IPS-NIHi11 (cell line): ENCODE measurements at places on chromosomes 3 and 15.

DNA sequence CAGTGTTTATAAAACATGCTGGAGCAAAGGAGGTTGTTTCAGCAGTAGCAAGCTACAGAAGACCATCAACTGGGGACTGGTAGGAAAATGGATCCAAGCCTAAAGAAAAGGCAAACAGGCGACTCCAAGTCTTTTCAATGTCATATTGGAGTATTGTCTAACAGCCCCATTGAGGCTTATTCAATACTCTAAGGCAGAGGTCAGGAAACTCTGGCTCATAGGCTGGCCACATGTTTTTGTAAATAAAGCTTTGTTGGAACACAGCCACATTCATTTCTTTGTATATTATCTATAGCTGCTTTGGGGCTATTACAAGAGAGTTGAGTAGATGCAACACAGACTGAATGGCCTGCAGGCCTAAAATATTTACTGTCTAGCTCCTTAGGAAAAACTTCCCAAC is 77.5 kb downstream of the RPL22L1 start:
- DNase-seq: no peak

GRCh38 chr3:40877631-40878463 is 321.5 kb upstream of the CTNNB1 start:
- no peak for DNase-seq

- DNase-seq: no peak
These were observed 230.6 kb downstream of the NEK10 start for GRCh38 chr3:27138562-27138961.

- DNase-seq: no peak
These were observed 64.9 kb downstream of the SLC7A14 start for GRCh38 chr3:170520996-170521395.

DNA sequence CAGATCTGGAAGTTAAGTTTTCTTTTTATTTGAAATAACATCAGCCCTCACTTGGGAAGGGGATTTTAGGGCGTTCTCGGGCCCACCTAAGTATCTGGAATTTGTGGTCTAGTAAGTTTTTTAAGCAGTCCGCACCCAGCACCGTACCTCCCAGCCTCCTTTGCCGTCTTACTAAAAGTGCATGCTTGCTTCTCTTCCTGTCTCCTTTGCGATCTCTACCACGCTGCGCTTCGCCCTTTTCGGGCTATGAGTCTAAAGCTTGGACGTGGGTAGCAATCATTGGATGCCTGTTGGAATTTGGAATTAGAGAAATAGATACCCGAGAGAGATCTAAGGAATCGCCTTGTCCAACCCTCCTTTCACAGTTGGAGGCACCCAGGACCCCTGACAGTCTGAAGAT is 1.1 kb downstream of the THSD4 start:
- DNase-seq: no peak

DNA sequence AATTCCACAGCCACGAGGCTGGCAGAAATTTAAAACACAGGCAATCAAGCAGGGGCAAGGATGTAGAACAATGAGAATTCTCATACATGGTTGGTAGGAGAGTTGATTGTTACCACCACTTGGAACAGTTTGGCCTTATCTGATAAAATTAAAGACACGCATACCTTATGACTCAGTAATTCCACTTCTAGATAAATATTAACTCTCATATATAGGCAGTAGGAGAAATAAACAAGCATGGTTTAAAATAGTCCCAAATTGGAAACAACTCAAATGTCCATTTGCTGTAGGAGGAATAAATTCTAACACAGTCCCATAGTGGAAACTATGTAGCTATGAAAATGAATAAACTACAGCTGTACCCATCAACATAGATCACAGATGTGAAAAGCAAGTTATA is 42.3 kb upstream of the USP3 start:
- DNase-seq: no peak

- no peak for DNase-seq
These were observed 37.4 kb downstream of the PRKCD start for GRCh38 chr3:53198256-53198977.

DNA sequence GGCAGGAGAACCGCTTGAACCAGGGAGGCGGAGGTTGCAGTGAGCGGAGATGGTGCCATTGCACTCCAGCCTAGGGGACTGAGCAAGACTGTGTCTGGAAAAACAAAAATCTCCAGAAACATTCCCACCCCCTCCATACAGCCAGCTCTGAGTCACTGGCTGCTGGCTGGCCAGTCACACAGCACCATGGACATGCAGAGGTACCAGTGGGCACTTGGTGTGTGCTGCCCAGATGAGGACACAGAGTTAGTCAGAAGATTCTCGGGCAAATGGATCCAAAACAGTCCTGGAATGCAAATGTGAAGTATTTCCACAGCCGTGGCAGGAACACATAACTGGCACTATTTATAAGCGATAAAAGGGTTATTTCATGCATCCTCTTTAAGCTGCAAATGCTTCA is 44.6 kb downstream of the BDH1 start:
- no peak for DNase-seq

DNA sequence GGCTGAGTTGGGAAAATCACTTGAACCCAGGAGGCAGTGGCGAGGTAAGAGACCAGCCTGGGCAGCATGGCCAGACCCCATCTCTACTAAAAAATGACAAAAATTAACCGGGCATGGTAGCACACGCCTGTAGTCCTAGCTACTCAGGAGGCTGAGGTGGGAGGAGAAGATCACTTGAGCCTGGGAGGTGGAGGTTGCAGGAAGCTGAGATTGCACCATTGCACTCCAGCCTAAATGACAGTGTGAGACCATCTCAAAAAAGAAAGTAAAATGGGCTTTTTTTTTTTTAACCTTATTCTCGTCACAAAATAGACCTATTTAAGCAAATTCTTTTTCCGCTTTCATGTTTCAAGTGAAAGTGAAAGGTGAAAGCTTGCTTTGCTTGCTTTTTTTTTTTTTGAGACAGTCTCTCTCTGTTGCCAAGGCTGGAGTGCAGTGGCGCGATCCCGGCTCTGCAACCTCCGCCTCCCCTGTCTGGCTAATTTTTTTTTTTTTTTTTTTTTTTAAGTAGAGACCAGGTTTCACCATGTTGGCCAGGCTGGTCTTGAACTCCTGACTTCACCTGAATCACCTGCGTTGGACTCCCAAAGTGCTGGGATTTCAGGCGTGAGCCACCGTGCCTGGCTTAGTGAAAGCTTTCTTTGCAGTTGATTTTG is 3.6 kb downstream of the PDIA3 start:
- no peak for DNase-seq

DNA sequence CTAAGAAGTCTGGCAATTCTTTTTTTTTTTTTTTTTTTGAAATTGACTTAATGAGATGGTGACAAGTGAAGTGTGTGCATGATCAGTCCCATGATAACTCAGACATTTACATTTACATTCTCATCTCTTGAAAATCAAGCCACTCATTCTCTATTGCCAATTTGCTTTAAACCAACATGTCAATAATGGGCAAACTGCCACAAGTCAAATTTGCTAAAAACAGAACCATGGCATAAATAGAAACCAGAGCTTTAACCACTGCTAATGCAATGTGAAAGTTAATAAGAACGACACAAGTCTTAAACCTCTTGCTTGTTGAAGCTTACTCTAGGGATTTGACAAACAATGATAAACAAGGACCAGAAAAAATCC is 12.0 kb upstream of the COL8A1 start:
- DNase-seq: no peak

GRCh38 chr3:128506754-128507153 is 13.8 kb upstream of the GATA2 start:
- no peak for DNase-seq
